ENCODE measurements at places on chromosomes 16 and 17. TPM values are rescaled to one million over a fixed set of nuclear protein-coding genes. Genes with fewer than 3 reads are reported as not detected.

DNA sequence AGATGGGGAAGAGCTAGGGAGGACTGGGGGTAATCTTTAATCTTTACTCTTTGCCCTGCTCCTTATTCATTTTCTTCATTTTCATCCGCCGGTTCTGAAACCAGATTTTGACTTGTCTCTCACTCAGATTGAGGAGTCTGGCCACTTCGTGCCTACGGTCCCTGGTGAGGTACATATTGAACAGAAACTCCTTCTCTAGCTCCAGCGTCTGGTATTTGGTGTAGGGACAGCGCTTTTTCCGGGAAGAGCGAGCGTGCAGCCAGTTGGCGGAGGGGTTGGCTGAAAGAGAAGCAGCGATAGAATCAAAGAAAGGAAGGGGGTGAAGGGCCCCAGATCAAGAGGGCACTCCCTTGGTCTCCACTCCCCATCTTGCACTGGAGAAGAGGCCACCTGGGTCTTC, 3.3 kb downstream of the HOXB9 start:
- peak overlapping the region; percentile 58 for H3K4me3 ChIP-seq
- no peaks in the 10 kb centered on the region for H3K36me3 ChIP-seq
- peaks cover 26% of the 10 kb centered on the region for H3K4me1 ChIP-seq
- no peak overlapping the region for H3K27ac ChIP-seq

GRCh38 chr16:70571623-70572022, 48.0 kb downstream of the SF3B3 start:
- no peaks in the 10 kb centered on the region for H3K27me3 ChIP-seq
- peaks cover 7% of the 10 kb centered on the region for H3K4me1 ChIP-seq

GRCh38 chr17:48011405-48012150, 26.0 kb downstream of the COPZ2 start:
- H3K4me1 ChIP-seq: peaks cover 11% of the 10 kb centered on the region
- H3K4me3 ChIP-seq: peak overlapping the region; percentile 94
- peak overlapping the region; percentile 45 for H3K27ac ChIP-seq
- DNase-seq: peak; percentile 19
- H3K36me3 ChIP-seq: no peaks in the 10 kb centered on the region

- no peak for DNase-seq
- H3K4me3 ChIP-seq: no peak overlapping the region
- no peak overlapping the region for H3K27ac ChIP-seq
- H3K4me1 ChIP-seq: peaks cover 10% of the 10 kb centered on the region
- H3K36me3 ChIP-seq: no peaks in the 10 kb centered on the region
Observed at GRCh38 chr16:30054959-30055553, 10.5 kb upstream of the ALDOA start.

- peaks cover 35% of the 10 kb centered on the region for H3K27me3 ChIP-seq
- H3K4me3 ChIP-seq: no peak overlapping the region
- H3K4me1 ChIP-seq: no peaks in the 10 kb centered on the region
- DNase-seq: no peak
- no peak overlapping the region for H3K27ac ChIP-seq
Observed at GRCh38 chr16:74224828-74225612, 71.6 kb upstream of the PSMD7 start.

DNA sequence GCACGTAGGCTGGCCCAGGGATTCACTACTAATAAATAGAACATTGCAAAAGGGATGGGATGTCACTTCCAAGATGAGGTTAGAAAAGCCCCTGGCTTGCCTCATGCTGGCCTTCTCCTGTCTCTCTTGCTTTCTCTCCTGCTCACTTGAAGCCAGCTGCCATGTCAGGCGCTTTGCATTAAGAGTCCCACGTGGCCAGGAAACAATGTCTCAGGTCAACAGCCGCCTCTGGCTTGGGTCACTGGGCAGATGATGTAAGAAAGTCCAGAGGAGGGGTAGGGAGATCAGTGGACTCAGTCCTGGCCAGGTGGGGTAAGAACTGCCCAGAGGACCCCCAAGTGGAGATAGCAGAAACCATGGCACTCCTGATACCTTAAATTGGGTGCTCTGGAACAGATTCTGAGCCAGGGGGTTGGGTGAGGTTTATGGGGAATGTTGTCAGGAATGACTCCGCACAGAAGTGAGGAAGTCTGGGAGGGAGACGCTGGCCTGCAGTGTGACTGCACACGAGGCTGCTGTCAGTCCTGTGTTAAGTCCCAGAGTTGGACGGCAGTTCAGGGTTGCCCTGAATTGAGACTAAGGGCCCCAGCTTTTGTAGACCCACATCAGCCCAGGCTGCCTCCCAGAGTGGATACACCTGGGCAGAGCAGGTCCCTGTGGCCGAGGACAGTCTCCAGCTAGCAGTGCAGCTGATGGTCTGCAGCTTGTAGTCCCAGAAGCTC, 17.7 kb downstream of the C16orf82 start:
- DNase-seq: no peak
- no peak overlapping the region for H3K27ac ChIP-seq
- H3K36me3 ChIP-seq: peaks cover 2% of the 10 kb centered on the region
- H3K4me1 ChIP-seq: no peaks in the 10 kb centered on the region
- H3K4me3 ChIP-seq: no peak overlapping the region

DNA sequence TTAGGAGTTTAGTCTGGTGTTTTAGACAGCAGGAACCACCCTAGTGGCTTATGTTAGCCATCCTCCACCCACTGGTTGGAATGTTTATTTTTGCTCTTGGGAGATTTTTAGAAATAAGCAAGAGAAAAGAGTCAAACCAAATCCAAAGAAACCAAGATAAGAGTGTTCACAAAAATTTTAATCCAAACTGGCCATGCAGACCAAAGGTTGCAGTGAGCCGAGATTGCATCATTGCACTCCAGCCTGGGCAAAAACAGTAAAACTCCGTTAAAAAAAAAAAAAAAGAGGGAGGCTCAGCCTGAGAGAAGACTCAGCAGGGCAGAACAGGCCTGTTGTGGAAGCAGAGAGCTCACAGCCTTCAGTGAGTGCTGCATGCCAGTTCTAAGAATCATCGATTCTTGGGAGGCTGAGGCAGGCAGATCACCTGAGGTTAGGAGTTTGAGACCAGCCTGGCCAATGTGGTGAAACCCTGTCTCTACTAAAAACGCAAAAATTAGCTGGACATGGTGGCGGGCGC, 12.2 kb upstream of the C16orf54 start:
- H3K36me3 ChIP-seq: no peaks in the 10 kb centered on the region
- peaks cover 20% of the 10 kb centered on the region for H3K4me1 ChIP-seq
- DNase-seq: no peak
- no peaks in the 10 kb centered on the region for H3K27me3 ChIP-seq

DNA sequence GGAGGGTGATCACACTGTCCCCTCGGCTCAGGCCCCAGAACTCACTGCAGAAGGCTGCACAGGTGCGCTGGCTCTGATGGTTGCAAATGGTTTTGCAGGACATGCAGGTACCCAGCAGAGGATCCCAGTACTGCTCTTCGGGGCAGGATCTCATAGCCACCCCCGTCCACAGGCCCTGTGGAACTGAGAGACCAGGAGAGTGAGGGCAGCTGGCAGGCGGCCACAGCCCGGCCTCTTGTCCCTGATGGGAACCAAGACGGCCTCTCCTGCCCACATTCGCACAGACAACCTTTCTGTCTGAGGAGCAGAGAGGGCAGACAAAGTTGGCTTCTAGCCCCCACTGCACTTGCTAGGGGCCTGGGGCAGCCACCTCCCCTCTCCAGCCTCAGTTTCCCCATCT, 19.5 kb downstream of the TNFRSF13B start:
- DNase-seq: no peak
- peaks cover 17% of the 10 kb centered on the region for H3K36me3 ChIP-seq
- no peak overlapping the region for H3K27ac ChIP-seq
- H3K27me3 ChIP-seq: no peaks in the 10 kb centered on the region
- H3K4me1 ChIP-seq: peaks cover 58% of the 10 kb centered on the region
- H3K4me3 ChIP-seq: no peak overlapping the region

DNA sequence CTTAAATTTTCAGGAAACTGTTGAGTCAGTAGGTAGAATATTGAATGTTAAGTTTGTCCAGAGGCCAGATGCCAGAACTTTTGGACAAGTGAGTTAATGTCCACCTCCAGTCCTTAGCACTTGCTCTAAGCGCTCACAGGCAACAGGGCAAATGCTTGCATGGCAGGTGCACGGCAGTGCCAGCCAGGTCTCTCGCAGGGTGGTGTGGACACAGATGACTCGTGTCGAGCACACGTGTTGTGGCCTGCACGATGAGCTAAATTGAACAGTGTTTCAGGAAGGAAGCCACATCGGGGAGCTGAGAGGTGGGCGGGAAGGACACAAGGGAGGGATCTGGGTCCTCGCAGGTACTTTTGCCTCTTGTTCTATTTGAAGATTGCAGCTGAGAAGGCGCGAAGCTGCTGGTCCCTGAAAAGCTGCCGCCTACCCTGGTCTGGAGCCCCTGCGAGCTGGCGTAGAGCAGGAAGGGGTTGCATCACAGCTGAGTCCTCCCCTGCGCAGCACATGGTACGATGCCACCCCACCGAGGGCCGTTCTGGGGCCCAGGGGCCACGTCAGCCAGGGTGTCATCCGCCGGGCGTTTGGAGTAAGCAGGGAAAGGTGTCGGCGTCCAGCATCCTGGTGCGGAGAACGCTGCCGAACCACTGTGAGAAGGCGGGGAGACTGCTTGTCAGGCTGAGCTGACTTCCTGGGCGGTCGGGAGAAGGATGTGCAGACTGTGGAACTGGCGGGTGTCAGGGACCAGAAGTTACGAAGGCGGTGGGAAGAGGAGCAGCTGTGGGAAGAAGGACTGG, 6.3 kb downstream of the RAB40C start:
- H3K27ac ChIP-seq: peak overlapping the region; percentile 82
- no peaks in the 10 kb centered on the region for H3K36me3 ChIP-seq
- H3K4me3 ChIP-seq: no peak overlapping the region
- peaks cover 26% of the 10 kb centered on the region for H3K4me1 ChIP-seq

DNA sequence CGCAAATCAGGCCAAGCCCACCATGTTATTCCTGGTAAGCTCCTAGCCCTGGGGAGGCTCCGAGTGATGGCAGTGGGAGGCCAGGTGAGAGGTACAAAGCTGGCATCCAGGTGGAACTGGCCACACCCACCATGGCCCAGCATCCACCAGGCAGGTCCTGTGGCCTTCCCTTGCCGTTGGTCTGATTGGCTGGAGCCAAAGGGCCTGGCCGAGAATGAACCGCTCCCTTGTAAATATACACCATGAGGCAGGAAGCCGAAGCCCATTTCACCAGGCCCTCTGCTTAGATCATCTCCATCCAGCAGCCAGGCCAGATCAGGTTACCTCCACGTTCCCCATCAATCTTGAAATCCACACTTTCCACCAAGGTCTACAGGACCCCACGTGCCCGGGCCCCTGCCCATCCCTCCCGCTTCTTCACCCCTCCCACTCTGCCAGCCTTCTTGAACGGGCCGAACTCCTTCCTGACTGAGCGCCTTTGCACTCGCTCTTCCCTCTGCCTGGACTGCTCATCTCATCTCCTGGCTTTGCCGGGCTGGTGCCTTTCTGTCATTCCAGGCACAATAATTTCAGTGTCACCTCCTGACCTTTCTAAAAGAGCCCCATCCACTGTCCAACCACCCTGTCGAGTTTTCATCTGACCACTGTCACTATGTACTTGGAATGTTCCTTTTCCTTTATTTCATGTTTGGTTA, 5.8 kb downstream of the SOCS1 start:
- peaks cover 23% of the 10 kb centered on the region for H3K4me1 ChIP-seq
- DNase-seq: no peak
- peak overlapping the region; percentile 61 for H3K4me3 ChIP-seq
- H3K27ac ChIP-seq: no peak overlapping the region
- H3K27me3 ChIP-seq: no peaks in the 10 kb centered on the region

DNA sequence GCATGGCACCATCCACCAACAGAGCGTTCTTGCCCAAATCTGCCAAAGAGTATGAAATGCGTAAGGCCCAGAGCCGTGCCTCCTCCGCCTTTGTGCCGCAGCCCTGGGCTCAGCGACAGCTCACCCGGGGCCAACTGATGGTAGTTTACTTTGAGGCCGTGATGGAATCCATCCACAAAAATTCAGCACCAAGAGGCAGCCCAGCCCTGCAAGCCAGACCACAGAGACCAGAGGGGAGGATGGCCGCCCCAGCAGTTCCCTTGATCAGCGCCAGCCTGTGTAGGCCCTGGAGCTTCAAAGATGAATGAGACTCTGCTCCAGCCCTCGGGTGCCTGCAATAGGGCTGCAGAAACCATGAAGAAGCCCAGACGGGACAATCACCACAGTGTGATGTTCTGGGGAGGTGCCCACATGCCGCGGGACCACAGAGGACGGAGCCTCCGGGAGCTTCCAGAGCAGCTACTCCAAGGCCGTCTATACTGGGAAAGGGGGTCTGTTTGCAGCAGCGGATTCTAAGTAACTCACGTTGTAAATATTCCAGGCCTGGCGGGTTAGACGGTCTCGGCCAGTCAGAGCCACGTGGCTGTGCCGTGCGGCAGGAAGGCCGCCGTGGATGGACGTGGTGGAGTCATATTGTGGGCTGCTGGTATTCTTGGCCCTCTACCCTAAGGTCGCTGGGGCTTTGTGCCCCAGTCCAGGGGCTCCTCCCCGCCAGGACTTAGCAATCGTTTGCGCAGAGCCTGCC, 80.3 kb downstream of the RBFOX3 start:
- no peak overlapping the region for H3K27ac ChIP-seq
- DNase-seq: no peak
- H3K4me1 ChIP-seq: no peaks in the 10 kb centered on the region
- H3K36me3 ChIP-seq: no peaks in the 10 kb centered on the region
- H3K4me3 ChIP-seq: no peak overlapping the region

- no peak overlapping the region for H3K27ac ChIP-seq
- H3K27me3 ChIP-seq: no peaks in the 10 kb centered on the region
- H3K4me3 ChIP-seq: no peak overlapping the region
- no peaks in the 10 kb centered on the region for H3K36me3 ChIP-seq
- no peaks in the 10 kb centered on the region for H3K4me1 ChIP-seq
- no peak for DNase-seq
Observed at GRCh38 chr17:22704674-22705073, 1012.4 kb downstream of the KCNJ18 start.

GRCh38 chr17:82936768-82937171, 96.9 kb upstream of the ZNF750 start:
- H3K4me3 ChIP-seq: no peak overlapping the region
- H3K27ac ChIP-seq: no peak overlapping the region
- no peaks in the 10 kb centered on the region for H3K4me1 ChIP-seq
- no peak for DNase-seq
- H3K27me3 ChIP-seq: no peaks in the 10 kb centered on the region

DNA sequence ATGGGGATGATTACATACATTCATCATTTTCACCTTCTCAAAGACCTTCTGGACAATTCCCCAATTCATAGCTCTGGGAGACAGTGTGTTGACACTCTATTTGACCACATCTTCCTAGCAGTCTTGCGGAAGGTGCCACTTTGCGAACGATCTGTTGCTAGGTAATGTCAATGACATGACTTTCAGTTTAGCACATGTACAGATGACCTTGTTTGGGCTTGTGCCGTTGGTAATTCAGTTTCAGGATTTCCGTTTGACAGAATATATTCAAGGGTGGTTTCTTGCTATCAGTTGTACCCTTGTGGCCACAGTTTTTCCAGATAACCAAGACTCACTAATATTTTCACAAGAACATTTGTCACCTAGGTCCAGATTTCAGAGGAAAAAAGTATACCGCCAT, 478.2 kb downstream of the WWOX start:
- H3K27ac ChIP-seq: no peak overlapping the region
- no peak overlapping the region for H3K4me3 ChIP-seq
- DNase-seq: no peak
- peaks cover 8% of the 10 kb centered on the region for H3K36me3 ChIP-seq
- peaks cover 5% of the 10 kb centered on the region for H3K4me1 ChIP-seq

CFAP97D1 gene
- polyA plus RNA-seq: not detected

PPP1R27 gene
- polyA plus RNA-seq: 0.64 TPM

DOC2B gene
- polyA plus RNA-seq: not detected

SDK2 gene
- polyA plus RNA-seq: 6.3 TPM

ZPBP2 gene
- 0.77 TPM for polyA plus RNA-seq

NUBP1 gene
- 49.7 TPM for polyA plus RNA-seq

CHST5 gene
- polyA plus RNA-seq: not detected

Measured in naive B cell (primary cell).